ENCODE measurements at places on chromosomes 12 and 14.

GRCh38 chr12:45400991-45401390 is 185.1 kb downstream of the ANO6 start:
- no peak for DNase-seq

GRCh38 chr14:68241862-68242487 is 422.4 kb downstream of the RAD51B start:
- DNase-seq, result no peak

DNA sequence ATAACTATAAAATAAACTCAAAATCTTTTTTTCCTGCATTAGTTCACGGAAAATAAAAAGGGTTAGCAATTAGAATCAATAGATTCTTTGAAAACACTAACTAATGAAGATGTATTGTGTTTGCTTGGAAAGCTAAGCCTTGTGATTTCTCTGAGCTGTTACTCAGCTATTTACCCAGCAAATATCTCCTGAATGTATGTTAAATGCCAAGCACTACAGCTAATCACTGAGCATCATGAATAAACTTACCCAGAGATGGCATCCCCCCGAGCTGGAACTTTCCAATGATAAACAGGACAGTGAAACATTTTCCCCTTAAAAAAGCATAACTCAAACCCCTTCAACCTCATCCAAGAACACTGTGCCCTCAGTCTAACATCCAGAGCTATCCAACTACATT is 71.2 kb downstream of the SLC2A13 start:
- no peak for DNase-seq

- DNase-seq, result no peak
Observed at GRCh38 chr14:63988579-63988978, 135.8 kb downstream of the SYNE2 start.

DNA sequence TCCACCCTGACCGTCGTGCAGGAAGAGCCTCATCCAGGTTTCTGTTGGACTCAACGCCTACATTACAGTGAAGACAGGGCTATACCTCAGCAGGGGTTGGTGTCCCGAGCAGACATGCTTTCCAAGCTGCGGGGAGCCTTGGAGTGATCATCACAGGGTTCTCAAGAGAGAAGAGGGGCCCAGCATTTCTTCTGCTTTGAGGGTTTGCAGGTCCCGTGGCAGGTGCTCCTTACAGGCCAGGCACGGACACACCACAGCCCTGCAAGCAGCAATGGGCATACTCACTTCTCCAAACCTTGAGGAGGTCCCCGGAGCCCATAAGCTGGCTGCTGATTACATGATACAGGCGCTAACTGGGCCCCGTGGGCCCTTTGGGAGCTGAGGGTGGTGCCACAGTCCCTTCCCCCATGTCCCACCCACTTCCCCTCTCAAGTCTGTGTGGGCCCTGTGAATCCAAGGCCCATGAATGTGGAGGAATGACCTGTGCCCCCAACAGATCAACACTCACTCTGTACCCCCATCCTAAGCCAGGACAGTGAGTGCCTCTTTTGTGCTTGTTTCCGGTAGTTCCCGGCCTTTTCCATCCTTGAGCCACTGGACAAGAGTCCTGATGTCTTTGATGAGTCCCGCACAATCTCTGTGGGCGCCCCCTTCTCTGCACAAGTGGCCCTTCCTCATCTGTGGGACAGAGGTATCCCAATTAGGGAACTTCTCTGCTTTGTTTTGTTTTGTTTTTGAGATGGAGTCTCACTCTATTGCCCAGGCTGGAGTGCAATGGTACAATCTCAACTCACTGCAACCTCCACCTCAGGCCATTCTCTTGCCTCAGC is 1.1 kb downstream of the AQP2 start:
- DNase-seq, result no peak

DNA sequence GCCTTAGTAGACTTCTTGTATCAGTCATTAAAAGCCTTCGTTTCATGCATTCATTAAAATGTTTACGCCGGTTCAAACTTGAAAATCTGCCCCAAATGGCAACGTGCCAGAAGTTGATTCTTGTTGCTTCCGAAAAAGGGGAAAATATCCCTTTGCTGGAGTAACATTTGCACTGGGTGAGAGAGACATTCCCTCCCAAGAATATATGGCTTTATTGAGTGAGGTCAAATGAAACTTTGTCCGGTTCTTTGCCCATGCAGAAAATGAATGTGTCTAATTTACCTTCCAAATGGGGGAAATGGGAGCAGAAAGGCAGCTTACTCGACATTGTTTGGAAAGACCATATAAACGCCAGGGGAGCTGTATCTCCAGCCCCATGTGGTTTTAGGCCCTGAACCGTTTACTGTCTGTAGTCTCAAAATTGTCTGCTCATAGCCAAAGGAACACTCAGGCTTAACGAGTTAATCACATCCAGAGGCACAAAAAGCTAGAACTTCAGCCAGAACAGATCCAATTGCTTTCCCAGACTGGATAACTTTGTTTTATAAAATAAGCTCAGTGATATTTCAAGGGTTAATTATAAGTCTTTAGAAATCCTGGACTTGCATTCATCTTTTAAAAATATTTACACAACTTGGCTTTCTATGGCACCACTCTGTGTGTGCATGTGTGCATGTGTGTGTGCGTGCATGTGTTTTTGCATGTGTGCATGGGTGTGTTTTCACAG is 2.9 kb upstream of the EMP1 start:
- DNase-seq, result no peak

GRCh38 chr12:107374161-107374840 is 281.0 kb upstream of the CRY1 start:
- DNase-seq, result no peak
